ENCODE measurements at places on chromosomes 11 and 22.

DNA sequence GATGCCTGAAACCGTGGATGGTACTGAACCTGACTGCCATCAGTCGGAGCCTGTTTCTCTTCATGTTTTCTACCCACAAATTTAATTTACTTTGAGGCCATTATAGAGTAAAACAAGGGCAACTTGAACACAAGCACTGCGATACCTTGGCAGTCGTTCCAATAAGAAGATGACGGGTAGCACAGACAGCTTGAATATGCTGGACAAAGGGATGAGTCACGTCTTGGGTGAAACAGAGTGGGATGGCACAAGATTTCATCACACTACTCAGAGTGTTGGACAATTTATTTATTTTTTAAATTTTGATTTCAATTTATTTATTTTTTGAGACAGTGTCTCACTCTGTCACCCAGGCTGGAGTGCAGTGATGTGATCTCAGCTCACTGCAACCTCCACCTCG is 5.7 kb downstream of the DIXDC1 start:
- DNase-seq, result no peak

GRCh38 chr22:47332246-47332980 is 570.0 kb downstream of the TBC1D22A start:
- no peak for DNase-seq

DNA sequence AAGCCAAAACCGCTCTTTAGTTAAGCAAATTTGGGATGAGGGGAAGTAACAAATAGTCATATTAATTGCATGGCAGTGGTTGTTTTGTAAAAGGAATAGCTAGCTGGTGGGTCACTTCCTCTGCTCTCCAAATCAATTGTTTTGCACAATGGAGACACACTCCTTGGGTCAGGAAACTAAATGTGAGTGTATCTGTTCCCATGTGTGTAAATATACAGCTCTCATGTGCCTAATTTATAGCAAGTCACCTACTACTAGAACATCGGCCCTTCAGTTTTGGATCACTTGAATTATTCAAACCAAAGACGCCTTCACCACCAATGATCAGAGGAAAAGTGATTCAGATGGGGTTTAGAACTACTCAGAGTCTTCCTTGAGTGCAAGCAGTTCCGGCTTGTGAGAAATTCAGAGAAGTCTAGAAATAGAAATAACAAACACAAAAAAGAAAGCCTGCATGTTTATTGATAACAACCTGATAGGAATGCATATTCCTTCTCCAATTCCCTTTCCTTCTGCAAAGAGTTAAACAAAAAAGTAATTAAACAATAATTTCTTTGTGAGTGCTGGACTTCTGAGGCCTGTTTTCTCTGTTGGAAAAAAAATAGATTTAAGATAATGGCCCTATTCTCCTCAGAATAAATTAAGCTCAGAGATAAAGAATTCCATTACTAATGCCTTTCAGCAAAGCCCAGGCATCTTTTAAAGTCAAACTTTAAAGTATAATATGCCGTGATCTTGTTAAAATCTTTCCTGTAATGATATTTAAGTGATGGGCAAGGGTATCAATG is 100.4 kb downstream of the KIRREL3 start:
- no peak for DNase-seq

DNA sequence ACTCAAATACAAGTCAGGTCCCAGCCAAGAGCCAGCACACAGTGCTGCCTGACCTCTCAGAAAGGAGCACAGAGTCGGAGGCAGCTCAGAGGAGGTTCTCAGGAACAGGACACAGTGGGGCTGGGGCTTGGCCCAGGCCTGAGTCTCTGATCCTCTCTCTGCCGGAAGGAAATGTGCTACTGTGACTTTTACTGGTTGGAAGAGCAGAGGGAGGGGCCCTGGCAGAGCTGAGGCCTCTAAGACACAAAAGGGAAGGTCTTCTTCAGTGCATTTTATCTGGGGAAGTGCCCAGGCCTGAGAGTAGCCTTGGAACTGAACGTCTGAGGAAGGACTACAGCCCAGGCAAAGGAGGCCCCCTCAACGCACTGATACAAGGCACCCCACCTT is 16.2 kb upstream of the CASTOR1 start:
- no peak for DNase-seq

GRCh38 chr11:133951327-133952198 is 5.2 kb downstream of the IGSF9B start:
- DNase-seq, result peak; percentile 69

GRCh38 chr11:129291546-129291945 is 84.1 kb upstream of the BARX2 start:
- DNase-seq, result no peak

Data from NCI-H2107 (cell line).